ENCODE measurements at places on chromosomes 11 and 22. TPM values are rescaled to one million over a fixed set of nuclear protein-coding genes. Genes with fewer than 3 reads are reported as not detected.

DAGLA gene
- total RNA-seq, result 3.8 TPM

PAMR1 gene
- 512 TPM for total RNA-seq

USP2 gene
- 1.00 TPM for total RNA-seq

OR56B1 gene
- total RNA-seq, result not detected

SCN4B gene
- not detected for total RNA-seq
